NB4 (cell line): ENCODE measurements at places on chromosomes 13 and 19.

DNA sequence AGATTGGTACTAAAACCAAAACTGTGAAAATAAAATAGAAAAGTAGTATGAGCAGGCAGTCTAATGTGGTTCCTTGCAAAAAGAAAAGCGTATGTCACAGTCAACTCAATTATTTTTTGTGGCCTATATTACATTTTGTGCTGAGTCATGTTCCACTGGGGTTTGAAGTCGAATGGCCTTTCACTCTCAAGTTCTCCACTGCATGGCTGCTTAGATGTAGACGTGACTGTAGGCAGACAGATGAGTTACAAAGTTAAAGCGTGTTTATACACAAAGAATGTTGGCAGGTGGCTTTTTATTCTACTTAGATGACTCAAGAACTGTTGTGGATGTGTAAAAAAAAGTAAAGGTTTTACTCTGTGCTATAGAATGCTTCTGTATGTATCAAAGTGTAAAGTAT lies 133.9 kb downstream of the SLITRK6 start:
- peak; percentile 14 for DNase-seq

- no peak for DNase-seq
These were observed 95.7 kb downstream of the SLC10A2 start for GRCh38 chr13:102970542-102970941.

DNA sequence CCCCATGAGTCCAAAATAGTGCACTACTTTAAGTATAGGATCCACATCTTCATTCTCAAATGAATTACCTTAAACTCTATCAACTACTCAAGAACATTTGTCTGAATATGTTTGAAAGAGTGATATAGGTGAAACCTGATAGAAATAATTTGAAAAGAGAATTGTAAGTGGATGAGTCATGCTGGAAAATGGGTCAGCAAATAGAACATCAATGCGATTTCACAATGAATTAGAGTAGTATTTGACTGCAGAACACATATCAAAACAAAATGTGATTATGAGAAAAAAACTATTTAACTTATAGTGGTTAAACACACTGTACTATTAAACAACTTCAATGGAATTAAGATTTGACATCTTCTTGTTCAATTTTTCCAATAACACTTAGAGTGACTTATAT lies 300.6 kb upstream of the KLHL1 start:
- no peak for DNase-seq

- DNase-seq = peak; percentile 32
These were observed 12.4 kb downstream of the JAK3 start for GRCh38 chr19:17835182-17836006.
